ENCODE measurements at places on chromosomes 2 and 18.

DNA sequence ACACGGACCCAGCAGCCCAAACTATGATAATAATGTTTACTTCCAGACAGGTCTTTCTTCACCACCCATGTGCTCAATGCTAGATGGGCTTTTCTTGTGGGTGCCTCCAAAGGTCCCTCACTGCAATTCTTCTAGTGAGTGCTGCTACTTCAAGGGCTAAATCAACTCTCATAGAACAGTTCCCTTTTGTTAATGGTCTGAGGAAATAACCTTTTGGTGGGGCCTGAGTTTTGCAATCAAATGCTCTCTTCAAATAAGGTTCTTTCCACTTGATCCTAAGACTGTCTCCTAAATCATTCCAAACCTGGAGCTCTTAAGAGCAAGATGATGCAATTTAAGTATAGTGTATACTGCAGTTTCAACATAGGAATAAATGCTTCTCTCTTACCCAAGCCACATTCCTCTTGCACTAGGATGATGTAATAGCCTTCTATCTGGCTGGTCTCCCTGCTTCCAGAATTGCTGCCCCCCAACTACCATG lies 6.0 kb downstream of the NEMP2 start:
- DNase-seq, result peak; percentile 44

DNA sequence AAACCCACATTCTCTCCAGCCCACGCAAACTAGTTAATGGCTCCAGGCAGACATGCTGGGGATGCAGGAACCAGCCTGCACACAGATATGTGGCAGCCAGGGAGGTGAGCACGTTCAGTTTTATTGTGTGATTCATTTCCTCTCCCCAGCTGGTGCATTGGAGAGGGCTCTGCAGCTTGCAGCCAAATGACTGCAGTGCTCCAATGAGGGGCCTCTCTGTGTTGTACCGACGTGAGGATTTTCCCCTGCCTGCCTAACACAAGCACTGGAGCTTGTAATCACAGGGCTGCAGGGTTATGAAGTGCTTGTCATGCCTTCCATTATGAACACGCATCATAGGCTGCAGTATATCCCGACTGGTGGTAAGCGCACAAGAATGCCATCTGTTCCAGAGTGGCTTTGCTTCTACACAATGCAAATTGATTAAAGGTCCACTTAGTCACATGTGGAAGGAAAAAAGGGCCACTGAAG lies 92.3 kb upstream of the THUMPD2 start:
- peak; percentile 89 for DNase-seq

DNA sequence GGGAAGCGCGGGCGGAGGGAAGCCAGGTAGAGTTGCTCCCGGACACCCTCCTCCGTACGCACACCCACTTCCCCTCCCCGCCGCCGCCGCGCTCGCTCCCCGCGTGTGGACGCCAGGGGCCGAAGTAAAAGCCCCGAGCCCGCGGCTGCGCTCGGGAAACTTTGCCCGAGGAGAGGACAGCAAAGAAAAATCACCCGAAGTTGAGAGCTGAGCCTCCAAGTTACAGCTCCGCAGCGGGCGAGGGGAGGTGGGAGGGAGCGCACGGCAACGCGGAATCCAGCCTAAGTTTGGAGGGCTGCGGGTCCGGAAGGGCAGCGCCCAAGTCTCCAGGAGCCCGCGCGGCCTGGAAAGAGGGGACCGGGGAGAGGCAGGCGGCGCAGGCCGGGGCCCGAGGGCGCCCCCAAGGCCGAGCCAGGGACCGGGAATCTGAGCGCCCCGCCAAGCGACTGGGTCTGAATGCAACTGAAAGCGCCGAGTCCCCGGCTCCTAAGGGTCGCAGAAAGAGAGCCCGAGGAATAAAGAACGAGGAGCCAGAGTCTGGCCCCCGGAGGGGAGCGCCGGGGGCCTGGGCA lies 706 bp upstream of the BCL11A start:
- no peak for DNase-seq

DNA sequence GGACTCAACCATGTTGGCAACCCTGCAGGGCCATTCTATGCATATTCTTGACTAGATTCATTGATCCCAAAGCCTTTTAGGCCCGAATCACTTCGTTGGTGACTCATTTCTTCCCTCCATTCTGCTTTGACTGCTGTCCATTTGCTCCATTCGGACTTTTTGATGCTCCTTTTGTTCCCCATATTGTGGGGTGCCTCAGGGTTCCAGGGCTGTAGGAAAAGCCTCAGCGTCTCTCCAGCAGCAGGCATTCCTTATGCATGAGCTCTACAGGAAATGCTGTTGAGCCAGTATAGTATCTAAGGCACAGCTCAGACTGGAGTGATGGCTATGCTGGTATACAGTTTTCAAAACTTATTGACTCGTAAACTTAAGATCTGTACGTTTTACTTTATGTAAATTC lies 292.6 kb downstream of the PRKCE start:
- peak; percentile 60 for DNase-seq

DNA sequence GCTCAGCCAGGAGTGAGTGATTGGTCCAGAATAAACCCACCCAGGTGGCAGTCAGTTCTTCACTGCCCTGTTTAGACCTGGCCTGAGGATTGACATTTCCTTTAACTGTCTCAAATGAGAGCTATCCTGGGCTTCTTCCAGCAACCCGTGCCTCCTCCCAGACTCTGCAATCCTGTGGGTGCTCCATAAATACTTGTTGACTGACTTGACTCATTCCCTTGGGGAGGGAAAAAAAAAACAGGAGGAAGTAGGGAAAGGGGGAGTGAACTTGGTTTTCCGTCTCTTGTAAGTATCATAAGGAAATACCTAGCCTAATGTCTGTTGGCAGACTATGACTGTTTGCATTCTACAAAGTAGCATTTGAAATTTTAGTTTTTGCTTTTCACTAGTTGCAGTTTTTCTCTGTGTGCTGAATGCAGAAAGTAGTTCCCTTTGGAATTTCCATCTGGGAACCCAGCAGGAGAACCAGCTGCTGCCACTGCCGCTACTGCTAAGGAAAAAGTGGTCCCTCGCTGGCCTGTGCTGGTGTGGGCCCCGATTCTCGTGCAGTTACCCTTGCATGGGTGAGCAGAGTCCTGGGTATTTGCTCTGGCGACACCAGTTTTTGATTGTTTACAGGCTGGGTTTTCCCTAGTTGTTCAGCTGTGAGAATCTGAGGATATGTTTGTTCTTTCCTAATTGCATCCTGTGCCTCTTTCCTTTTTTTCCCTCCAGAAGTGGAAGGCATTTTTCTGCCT lies 78.8 kb downstream of the TGOLN2 start:
- DNase-seq, result peak; percentile 96

DNA sequence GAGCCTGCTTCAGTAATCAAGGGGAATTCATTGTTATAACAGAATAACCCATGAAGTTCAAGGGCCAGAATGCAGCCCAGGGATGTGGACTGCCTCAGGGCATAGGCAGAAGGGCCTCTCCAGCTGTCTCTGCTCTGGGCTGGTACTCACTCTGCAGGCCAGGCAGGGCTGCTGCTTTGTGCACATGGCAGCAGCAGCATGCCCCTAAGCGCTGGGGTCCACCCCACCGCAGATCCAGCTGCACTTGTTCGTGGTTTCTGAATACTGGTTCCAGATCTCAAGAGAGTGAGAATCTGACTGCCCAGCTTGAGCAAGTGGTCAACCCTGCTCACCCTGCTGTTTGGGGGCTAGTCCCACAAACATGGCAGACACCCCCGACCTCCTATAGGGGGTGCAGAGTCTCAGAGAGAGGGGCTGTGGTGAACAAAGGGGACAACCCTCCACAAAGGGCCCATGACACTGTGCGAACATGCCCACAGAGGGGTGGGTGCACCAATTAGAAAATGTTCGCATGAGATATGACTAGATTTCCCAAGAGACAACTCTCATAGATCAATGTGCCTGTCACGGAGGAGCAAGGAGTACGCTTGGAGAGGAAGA lies 87.3 kb downstream of the ACTR3 start:
- DNase-seq, result no peak

GRCh38 chr18:22169889-22170420 lies 566 bp downstream of the GATA6 start:
- no peak for DNase-seq

DNA sequence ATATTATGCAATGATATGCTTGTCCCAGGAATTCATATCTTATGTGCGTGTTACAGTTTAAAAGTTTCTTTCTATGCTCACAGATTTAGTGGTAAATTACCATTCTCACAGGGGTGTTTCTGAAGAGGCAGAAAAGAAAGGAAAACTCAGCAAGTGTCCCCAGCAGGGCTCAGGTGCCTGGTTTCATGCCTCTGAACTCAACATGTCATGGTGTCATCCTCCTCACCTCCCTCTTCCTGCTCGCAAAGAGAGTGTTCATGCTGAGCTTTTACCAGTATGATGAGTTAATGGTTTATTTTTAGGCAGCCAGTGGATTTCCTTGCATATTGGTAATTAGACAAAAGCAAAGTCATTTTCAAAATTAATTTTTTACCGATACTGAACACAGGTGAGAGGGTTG lies 492.9 kb upstream of the ZEB2 start:
- DNase-seq, result no peak

DNA sequence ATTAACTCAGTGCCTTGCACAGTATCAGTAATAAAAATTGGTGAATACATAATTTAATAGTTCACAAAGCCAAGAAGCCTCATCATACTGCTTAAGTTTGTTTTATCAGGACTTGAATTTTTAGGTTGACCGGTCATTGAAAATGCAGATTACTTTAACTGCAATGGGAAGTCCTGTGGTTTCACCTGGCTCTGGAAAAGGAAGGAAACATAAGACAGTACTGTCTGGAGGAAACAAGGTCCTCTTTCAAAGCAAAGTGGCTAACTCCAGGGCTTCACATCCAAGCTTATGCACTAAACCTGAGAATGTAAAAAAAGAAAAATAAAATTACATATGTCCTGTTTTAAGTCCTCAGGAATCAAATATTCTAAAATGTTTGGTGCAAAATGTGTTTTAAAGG lies 119.7 kb downstream of the DLGAP1 start:
- no peak for DNase-seq

- no peak for DNase-seq
Observed at GRCh38 chr2:33145459-33145858, 198.7 kb downstream of the LTBP1 start.

GRCh38 chr2:46445556-46445955 lies 33.8 kb upstream of the TMEM247 start:
- DNase-seq, result no peak

GRCh38 chr18:10727477-10727876 lies 201.7 kb downstream of the NAPG start:
- no peak for DNase-seq

DNA sequence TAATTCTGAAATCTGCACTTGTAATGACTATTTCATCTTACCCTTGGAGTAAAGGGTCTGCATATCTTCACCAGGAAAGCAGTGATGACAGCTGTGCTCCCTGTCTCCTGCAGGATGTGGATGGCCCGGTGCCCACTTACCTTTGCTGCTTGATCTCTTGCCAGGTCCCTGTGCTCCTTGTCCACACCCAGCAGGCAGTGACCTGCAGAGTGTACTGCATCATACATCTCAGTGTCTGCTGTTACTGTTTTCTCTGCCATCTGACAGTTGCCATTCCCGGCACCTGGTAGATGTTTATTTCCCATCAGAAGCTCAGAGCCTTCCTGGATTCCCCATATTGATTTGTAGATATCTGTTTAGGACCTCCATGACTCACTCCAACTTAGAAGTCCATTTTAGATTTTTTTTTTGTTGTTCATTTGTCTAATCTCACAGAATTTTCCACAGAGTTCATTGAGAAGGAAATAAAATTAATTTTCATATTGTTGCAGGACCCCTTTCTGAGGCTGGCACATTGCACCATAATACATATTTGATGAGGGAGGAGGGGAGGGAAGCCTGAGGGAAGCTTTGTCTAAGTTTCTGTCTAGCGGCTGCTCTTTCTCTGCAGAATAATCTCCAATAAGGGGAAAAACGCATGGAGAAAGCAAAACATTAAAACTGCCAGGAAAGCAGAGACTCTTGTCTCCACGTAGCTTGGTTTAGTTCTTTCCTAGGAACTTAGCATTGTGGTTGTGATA lies 697.5 kb upstream of the RAB6C start:
- no peak for DNase-seq

DNA sequence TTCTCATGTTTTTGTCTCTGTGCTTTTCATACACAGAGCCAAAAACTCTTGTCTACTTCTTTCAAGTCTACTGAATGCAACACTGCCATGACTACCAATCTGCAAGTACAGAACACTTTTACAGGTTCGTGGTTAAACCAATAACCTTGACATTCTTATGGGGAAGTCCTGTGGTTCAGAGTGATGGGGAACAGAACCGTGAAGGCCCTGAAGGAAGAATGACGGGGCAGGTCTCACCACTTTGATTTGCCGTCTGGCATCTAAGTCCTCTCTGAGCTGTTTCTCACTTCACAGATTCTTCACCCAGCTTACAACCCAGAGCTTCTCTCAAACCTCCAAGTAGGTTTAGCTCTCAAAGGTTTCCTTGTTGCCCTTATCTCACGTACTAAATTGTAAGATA lies 117.5 kb upstream of the SNTG2 start:
- no peak for DNase-seq

- no peak for DNase-seq
Observed at GRCh38 chr2:239211396-239212094, 189.3 kb downstream of the HDAC4 start.

DNA sequence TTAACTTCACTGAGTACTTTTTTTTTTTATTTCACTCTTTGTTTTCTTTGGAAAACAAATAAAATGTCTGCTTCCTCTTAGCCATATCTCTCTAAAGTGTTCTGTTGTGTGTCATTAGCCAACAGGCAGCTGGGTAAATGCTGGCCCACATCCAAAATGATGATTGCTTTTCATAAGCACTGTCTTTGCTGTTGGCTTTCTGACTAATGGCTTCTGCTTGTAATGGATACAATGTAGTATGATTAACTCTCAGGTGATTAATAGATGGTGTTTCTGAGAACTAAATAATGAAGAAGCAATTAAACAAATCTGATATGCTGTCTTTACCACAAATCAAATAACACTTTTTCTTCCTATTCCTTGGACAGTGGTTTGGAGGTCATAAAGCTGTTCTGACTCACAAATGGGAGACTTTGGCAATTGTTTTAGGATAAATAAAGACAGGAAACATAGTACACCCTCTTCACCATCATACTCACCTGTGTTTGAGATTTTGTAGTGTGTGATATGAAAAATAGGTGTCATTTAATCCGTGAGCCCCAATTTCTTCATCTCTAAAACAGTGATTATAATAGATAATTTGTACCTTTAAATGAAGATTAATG lies 888.4 kb downstream of the TSN start:
- peak; percentile 96 for DNase-seq

GRCh38 chr2:38435775-38436174 lies 58.7 kb upstream of the ATL2 start:
- DNase-seq, result no peak

DNA sequence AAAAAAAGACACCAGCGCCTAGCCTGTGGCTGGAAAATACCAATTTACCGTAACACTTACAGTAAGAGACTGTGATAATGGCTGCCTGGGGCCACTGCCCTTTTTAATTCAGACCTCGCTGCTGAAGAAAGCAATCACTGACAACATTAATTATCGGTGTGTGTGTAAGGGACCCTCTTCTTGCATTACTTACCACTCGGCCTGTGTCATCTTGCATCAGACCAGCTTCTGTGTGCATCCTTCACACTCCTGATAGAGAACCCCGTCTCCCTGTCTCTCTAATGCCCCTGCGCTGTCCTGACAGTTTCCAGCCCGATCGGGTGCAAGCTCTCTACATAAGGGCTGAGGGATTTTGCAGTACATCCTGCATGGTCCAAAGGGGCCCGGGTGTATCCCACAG lies 124.4 kb downstream of the ZNF516 start:
- DNase-seq, result no peak

- peak; percentile 82 for DNase-seq
Observed at GRCh38 chr2:156356014-156356754, 23.7 kb upstream of the NR4A2 start.
